Hippocampal formation (tissue), 2 donors: ENCODE measurements at places on chromosomes 2 and 18.

- no peak for DNase-seq
These were observed 43.2 kb downstream of the TSHZ1 start for GRCh38 chr18:75253784-75254183.

DNA sequence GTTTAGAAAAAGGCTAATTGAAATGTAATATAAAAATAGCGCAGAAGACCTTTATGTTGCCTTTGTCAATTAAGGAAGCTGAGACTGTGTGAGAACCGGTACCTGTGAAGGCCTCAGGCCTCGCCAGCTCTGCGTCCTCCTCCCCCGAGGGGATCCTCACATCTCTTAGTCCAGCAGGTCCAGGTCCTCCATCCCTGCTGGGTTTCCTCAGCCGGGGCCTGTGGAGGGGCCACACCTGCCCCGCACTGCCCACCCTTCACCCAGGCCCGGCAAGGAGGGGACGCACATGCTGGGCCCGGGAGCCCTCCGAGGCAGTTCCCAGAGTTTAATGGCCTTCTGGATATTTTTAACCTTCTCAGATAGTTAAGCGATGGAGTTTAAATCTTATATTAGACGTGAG lies 3.5 kb downstream of the KCNG2 start:
- DNase-seq: no peak

DNA sequence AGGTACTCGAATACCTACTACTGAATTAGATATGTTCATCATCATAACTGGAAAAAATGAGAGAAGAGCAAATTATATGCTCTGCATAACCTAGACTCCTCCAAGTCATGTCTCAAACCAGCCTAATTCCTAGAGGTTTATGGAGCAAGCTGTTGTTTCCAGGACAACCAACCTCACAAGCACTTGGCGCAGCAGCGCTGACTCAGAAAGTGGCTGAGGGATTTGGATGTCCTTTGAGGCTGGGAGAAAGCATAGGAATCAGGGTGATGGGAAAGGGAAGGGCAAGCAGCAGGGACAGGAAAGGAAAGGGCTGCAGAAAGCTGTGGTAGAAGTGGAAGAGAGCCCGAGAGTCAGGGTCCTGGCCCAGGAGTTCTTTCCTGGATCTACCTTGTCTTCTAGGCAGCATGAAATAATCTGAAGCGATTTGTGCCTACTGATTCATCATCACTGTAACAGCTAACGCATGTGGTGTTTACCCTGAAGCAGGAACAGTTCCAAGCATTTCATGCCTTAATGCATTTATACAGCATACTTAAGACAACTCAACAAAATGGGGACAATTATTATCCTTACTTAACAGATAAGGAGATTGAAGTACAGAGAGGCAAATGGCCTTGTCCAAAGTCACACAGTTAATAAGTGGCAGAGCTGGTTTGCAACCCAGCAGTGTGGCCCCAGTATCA lies 3.7 kb downstream of the PLEK start:
- DNase-seq: peak; percentile 21

DNA sequence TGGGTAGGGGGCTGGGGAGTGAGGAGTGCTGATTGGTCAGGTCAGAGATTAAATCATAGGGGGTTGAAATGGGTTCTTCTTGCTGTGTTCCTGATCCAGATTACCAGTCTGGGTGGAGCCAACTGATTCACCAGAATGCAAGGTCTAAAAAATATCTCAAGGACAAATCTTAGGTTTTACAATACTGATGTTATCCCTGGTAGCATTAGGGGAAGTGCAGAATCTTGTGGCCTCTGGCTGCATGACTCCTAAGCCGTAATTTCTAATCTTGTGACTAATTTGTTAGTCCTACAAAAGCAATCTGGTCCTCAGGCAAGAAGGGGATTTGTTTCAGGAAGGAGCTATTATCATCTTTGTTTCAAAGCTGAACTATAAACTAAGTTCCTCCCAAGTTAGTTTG lies 289.2 kb upstream of the KYNU start:
- no peak for DNase-seq

GRCh38 chr2:179454443-179455171 lies 190.0 kb upstream of the SESTD1 start:
- no peak for DNase-seq

DNA sequence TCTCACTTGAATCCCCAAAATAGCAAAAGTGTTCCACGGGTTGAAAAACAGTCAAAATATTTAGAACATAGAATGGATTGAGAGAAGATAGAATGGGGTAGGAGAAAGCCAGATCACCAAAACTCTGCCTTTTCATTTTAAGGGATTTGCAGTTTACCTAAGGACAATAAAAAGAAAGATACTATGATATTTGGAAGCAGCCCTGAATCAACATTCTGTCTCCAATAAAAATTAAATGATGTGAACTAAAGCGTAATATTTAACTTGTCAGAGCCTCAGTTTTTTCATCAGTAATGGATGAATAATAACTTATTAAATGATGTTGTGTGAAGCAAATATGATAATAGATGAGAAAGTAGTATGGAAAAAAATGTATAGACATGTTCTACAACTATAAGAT lies 100.2 kb upstream of the REG3G start:
- no peak for DNase-seq

GRCh38 chr2:236168110-236169080 lies at the start of gene GBX2:
Gene GBX2, minus strand, starts transcription at chr2:236168386. Its CDS starts 415 bp downstream, at chr2:236167971.
- no peak for DNase-seq

GRCh38 chr2:176491172-176491904 lies 222.1 kb downstream of the MTX2 start:
- DNase-seq: no peak

- DNase-seq: no peak
These were observed 40.3 kb downstream of the LHCGR start for GRCh38 chr2:48715042-48715899.

- no peak for DNase-seq
These were observed 21.4 kb upstream of the RUFY4 start for GRCh38 chr2:218047536-218048225.

GRCh38 chr2:127397568-127398238 lies 9.9 kb upstream of the MAP3K2 start:
- no peak for DNase-seq

DNA sequence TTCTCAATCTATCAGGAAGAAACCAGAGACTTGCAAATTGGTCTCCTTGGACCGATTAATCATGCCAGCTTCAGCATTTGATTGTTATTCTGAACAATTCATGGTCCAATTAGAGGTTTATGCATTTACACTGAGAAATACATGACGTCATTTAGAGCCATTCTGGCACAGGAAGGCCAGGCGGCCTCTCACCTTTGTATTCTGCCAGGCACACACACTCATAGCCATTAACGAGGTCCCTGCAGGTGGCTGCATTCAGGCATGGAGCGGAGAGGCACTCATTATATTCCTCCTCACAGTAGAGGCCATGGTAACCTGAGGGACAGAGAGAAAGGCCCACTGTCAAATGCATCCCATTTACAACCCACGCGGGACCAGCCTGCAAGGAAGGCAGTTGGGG lies 146.8 kb upstream of the PID1 start:
- DNase-seq: no peak

DNA sequence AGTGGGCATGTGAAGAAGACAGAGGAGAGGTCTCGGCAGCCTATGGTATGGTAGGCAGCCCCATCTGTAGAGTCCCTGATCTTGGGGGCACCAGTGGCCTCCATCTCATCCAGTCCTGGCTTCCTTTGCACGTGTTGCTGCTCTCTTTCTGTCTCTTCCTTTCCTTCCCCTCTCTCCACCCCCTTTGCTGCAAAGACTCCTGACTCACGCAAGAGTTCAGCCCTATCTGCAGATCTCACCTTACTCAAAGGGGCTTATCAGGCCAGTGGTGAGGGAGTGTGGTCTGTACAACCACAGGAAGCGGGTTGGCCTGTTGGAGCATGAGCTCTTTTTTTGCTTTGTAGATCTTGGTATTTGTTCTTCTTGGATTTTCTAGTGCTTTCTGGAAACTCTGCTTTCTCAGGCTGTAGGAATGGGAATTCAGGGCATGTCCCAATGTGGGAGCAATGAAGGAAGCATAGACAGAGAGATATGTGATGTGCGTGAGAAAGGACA lies 14.6 kb upstream of the NT5DC4 start:
- DNase-seq: no peak

DNA sequence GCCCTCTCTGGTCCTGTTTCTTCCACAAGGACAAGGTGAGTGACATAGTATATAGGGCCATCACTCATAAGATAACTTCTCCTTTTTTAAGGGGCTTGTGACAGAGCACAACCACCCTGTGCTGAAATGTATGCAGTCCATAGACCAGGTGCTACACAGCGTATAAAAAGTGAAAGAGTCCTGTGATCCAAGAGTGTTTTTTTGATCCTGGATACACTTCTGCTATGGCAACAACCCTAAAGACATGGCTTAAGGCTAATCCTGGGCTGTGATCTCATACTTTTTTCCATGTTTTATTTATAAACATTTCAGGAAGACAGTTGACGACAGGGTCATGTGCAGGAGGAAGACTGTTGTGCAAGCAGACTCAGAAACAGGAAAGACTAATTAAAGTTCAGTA lies 400.5 kb upstream of the TCF4 start:
- no peak for DNase-seq

- DNase-seq: no peak
These were observed 50.3 kb downstream of the DTNA start for GRCh38 chr18:34760444-34760843.

GRCh38 chr2:119377294-119377992 lies 10.7 kb downstream of the DBI start:
- DNase-seq: no peak

DNA sequence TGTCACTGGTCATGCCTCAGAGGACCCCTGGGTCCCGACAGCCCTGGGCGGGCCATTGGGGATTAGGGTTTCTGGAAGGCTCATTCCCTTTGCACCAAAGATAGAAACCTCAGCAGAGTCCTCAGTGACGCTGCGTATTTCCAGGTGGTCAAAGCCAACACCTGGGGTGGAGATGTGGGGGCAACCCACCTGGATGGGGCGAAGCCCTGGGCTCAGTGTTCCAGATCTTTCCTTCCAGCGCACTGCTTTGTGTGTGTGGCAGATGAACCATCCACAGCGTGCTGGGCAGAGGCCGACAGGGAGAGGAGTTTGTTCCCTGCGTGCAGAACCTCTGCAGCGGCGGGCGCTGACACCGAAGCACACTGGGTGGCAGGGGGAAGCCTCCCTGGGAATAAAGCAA lies 143.9 kb downstream of the CTIF start:
- DNase-seq: no peak

GRCh38 chr18:56224669-56225561 lies 413.5 kb downstream of the TXNL1 start:
- DNase-seq: no peak

DNA sequence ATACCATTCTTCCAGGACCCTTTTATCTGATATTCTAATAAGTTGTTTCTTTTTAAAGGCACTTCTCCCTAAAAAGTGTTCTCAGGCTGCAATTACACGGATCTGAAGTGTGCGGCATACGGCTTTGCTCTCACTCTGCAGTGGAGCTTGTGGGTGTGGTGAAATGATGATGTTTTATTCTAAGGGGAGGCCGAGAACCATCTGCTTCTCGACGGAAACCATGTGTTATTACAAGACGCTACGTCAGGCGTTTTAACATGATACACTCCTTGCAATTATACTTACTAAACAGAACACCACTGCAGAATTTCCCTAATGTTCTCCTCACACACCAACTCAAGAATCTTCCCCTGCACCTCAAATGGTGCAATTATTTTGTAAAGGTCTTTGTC lies 34.9 kb upstream of the CTDP1 start:
- DNase-seq: no peak

DNA sequence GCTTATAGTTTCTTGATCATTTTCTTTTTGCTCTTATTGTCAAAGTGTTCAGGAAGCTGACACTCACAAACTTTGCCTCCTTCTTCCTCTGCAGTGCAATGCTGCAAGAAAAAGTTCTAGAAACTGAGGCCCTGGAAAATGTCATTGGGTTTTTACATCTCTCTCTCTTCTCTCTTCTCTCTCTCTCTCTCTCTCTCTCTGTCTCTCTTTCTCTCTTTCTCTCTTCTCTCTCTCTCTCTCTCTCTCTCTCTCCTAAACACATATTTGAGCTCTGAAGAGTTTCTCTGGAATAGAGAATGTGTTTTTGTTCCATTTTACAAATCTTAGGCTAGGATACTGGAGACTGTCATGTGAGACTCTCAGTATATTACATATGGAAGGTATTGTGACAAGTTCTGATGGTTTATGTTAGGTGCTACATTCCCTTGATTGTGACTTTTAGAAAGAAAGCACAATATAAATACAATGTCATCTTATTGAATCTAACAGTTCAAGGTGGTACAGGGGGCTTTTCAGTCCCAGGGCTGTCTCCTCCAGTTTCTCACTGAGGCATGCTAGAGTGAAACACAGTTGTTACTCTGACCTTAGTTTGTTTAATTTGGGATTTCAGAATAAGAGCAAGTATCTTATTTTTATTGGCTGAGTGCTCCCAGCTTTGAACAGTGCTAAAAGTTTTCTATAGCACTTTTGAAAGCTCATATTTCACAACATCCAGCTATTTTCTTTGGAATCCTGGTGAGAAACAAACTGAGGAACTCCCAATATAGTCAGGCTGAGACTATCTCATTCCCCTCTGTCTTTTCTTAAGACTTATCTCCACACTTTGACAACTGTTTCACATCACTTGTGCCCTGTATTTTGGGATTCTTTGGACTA lies 41.4 kb upstream of the EHBP1 start:
- DNase-seq: no peak

DNA sequence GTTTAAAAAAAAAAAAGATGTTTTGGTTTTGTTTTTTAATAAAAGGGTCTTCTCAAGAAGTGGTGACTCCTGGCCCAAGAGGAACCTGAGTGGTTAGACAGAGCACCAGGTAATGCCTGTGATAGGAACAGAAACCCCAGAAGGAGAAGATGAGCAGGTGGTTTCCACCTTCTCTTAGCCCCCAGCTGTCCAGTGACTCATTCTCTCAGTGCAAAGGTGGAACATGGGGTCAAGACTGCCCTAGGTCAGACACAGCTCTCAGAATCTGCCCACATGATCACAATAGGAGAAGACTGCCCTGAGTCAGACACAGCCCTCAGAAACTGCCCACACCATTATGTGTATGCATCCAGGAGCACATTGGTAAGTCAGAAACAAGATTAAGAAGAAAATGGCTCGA lies 61.8 kb downstream of the TBC1D8 start:
- no peak for DNase-seq
